ENCODE measurements at places on chromosomes 13 and 19.
A peak's percentile ranks its signal among the peaks of the same experiment; 100 is the strongest.

DNA sequence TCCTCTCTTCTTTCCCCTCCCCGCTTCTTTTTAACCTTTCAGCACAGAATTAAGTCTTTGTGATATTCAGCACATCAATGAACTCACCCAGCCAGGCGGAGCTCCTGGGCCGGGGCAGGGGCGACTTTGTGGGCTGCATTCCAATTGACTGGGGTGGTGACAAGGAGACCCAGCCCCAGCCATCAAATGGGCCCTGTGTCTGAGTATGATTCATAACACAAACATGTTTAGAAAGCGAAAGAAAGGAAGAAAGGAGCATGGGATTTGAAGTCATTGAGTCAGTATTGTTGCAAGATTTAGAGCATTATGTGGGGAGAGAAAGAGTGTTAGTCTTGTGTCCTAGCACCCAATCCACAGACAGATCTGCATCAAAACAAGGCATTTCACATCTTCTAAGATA is 185.3 kb downstream of the LHFPL6 start:
- peak; percentile 77 for DNase-seq

DNA sequence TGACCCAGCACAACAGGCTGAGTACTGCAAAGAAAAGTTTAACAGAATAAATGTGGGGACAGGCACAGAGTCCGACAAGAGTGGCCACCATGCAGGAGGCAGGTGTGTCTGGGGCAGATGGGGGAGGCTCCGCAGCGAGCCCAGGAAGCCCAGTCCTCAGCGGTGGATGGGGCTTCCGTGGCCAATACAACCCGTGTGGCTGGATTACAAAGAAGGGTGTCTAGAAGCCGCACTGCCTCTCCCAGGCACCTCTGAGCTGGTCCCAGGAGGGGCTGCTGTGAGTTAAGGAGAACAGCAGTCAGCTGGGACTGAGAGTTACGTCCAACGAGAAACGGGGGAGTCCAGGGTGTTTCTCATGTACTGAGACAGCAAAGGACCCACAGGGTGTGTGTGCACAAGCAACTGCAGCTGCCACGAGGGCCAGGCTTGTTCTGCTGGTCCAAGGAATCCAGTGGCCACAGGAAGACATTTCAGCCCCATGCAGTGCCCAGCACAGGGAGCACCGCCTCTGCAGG is 70.2 kb downstream of the SPACA7 start:
- no peak for DNase-seq

DNA sequence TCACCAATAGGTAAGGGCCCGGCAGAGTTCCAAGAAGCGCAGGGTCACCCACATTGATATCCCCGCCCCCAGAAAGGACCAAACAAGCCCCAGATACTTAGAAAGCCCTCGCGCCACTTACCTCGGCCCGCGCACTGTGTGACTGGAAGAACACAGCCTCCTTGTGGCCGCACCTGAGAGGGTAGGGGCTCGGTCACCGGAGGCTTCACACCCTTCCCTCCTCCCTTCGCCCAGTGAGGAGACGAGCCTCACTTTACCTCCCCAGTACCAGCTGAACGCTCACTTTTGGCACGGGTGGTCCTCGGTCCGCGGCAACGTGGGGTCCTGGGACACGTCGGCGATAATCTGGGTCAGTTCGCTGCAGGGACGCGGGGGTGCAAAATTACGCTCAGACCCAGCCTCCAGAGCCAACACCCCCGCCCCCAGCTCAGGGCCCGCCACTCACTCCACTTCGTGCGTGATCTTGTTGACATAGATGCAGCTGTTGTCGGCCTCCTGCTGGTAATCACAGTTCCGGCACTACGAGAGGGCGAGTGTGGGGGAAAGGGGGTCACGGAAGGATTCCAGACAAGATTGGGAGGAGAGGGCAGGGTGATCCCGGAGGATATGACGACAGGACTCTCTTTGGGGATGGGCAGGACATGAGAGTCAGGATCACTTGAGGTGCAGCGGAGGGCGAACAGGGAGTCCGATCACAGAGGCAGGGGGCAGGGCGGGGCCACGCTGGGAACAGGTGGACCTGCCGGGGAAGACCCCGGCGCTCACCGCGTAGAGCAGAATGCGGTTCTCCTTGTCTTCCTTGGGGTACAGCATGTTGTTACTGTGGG is 568 bp downstream of the POLR2I start:
- DNase-seq = no peak

- peak; percentile 59 for DNase-seq
Observed at GRCh38 chr13:87684850-87685742, 13.9 kb downstream of the SLITRK5 start.

DNA sequence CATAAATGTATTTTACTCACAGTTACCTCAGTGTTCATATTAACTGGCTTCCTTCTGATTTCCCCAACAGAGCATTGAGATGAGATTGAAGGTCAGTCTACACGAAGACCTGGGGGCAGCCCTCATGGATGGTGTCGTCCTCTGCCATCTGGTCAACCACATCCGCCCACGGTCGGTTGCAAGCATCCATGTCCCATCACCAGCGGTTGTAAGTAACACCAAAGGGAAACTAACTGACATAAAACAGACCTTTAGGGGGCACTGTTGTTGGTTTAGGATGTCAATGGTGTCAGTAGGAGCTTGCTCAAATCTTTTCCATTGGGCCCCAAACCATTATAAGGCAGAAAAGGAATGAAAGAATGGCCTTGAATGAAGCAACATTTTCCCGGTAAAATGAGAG is 68.2 kb downstream of the ESD start:
- DNase-seq = no peak

DNA sequence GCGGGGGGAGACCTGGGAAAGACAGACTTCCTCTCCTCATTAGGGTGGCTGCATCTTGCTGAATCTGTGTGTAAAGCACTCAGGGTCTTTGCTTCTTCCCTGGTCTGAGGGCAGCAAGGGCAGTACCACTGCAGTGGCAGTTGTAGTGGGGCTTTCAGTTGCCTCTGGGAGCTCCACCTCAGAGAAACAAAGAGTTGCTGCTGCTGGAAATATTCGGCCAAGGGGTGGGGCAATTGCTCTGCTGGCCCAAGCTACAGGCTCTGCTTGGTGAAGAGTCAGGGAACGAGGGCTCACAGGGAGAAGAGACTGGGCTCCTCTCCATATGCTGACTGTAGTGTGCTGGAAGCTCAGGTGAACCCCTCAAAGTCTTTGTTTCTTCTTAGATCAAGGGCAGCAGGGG is 52.5 kb downstream of the POSTN start:
- DNase-seq = no peak

DNA sequence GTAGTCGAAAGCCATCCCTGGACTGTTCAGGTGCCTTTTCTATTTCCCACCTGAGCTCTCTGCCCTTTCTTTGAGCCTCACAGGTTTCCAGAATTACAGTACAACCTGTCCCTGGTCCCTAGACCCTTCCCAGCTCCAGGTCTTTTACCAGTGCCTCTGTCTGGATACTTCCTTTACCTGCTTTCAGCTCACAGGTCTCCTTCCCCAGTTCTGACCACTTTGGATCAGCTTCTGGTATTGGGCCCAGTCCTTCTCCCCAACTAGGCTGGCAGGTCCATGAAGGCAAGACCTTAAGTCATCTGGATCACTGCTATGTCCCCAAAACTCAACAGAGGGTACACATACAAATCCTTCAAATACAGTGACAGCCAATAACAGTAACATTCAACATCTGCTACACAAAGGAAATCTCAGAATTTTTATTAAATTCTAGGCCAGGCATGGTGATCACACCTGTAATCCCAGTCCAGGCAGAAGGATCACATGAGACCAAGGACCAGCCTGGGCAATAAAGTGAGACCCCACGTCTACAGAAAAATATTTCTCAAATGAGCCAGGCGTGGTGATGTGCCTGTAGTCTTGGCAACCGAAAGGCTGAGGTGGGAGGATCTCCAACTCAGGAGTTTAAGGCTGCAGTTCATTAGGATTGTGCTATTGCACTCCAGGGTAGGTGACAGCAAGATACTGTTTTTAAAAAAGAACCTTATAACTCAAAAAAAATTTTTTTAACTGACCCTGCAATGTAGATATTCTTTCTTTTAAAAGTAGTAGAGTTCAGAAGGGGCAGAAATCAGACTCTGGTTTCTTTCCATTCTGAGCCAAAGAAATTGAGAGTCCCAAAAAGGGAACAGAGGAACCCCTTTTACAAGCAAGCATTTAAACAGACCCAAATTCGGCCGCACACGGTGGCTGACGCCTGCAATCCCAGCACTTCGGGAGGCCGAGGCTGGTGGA is 1.3 kb downstream of the RPS16 start:
- DNase-seq = no peak

GRCh38 chr19:53877361-53877766 is 4.6 kb upstream of the PRKCG start:
- no peak for DNase-seq

GRCh38 chr19:30681162-30682100 is 309.2 kb downstream of the ZNF536 start:
- no peak for DNase-seq

DNA sequence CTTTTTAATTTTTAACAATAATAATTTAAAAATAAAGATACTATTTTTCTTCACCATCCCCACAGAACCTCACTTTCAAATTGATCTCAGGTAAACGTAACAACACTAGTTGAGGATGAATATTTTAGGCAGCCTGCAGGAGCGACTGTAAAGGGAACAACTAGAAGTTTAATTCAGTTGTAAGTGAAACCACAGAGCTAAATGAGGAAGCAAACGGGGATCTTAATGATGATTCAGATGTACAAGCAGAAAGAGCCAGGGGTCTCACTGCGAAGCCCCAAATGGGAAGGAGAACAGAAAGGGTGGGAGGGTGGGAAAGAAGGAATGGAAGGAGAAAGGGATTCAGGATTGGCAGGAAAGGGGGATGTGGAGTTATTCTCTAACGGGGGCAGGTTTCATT is 54.6 kb upstream of the RAP2A start:
- DNase-seq = no peak

GRCh38 chr19:1028062-1028926 is 1.9 kb downstream of the CNN2 start:
- DNase-seq = peak; percentile 99

- DNase-seq = peak; percentile 13
Observed at GRCh38 chr13:92589955-92590354, 636.7 kb upstream of the GPC6 start.

- no peak for DNase-seq
Observed at GRCh38 chr19:7595466-7596133, at the start of gene CAMSAP3. Gene CAMSAP3 (plus strand): TSS chr19:7595863. CDS start chr19:7596003, 140 bp downstream.

GRCh38 chr19:6660930-6661329 is 9.0 kb downstream of the TNFSF14 start:
- DNase-seq = no peak

DNA sequence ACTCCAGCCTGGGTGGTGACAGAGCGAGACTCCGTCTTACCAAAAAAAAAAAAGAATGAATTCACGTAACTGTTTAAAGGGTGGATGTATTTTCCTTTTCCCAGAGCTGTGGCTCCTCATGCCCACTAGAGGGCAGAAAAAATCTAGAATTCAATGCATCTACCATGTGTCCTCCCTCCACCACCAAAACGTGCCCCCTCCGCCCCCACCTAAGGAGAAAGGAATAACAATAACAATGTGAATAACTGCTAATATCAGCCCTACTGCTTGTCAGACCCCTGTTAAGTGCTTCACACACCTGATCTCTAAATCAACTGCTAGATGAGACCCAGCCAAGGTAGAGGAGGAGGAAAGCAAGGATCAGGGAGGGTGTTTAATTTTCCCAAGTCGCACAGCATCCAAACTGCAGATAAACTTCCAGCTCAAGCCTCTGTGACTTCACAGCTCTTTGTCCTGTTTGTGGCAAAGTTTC is 20.2 kb upstream of the PNMA8B start:
- DNase-seq = peak; percentile 31

GRCh38 chr19:30335306-30335886 is 36.8 kb upstream of the ZNF536 start:
- no peak for DNase-seq

- DNase-seq = no peak
Observed at GRCh38 chr13:31982124-31982523, 49.5 kb upstream of the FRY start.

- DNase-seq = no peak
Observed at GRCh38 chr13:44514278-44514677, 61.9 kb downstream of the TSC22D1 start.

- DNase-seq = peak; percentile 20
Observed at GRCh38 chr13:31046711-31047279, 114.3 kb downstream of the TEX26 start.

DNA sequence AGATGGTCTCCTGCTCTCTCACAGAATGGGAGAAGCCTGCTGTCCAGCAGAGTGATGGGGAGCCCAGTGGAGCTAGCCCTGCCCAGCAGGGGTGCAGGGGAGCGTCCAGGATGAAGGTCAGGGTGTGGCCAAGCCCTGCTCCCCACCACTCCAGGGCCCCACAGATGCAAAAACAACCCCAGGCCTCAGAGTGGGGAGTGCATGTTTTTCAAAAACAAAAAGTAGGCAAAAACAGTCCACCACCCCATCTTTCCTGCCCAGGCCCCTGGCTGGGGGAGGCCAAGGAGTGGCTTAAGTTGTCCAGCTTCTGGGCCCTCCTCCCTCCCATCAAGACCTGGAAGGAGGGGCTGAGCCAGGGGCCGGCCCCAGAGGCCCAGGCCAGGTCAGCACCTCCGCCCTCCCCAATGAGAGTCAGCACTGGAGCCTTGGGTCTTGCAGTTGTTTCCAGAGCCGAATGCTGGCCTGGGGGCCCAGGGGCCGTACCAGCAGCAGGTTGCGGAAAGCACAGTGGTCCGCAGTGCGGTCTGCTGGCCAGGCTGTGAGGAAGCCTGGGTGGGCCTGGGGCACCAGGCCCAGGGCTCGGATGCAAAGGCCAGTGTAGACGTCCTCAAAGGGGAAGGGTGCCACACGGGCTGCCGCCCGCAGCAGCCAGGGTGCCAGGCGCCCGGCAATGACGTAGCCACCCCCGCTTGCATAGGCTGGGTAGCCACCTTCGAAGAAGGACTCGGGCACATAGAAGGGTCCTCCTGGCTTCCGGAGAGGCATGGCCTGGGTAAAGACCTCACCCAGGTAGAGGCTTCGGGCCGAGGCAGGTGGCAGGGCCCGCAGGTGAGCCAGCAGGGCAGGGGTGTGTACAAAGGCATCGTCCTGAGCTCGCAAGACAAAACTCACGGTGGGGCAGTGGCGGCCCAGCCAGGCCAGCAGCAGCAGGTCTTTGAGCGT is 1.7 kb downstream of the B3GNT8 start:
- no peak for DNase-seq

- DNase-seq = no peak
Observed at GRCh38 chr19:18120127-18120526, 22.5 kb downstream of the MAST3 start.

- DNase-seq = no peak
Observed at GRCh38 chr13:112877976-112878955, 90.7 kb upstream of the MCF2L start.

- no peak for DNase-seq
Observed at GRCh38 chr19:3737487-3738205, 23.8 kb downstream of the APBA3 start.

GRCh38 chr19:40458597-40458974 is 7.0 kb downstream of the BLVRB start:
- DNase-seq = no peak
